ENCODE measurements at places on chromosomes 7 and 10. TPM values are rescaled to one million over a fixed set of nuclear protein-coding genes. Genes with fewer than 3 reads are reported as not detected.

DNA sequence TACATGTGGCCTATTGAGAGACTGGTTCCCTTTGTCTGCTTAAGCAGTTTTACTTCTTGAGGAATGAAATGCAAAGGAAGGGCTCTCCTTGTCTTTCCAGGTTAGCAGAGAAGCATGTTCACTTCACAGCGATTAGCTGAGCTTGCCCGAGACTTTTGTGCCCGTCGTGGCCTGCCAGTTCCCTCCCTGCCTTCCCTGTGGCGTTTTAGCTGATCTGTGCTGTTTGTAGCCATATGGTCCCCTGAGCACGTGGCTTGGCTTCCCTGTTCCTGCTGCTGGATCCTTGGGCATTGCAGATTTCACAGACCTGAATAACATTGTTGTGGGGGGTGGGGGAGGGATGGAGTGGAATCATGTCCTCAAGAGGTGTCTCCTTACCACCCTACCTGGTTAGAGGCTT, 61.8 kb downstream of the SND1 start:
- DNase-seq: no peak
- H3K27me3 ChIP-seq: no peaks in the 10 kb centered on the region
- H3K36me3 ChIP-seq: peaks cover 8% of the 10 kb centered on the region
- no peak overlapping the region for H3K4me3 ChIP-seq

DNA sequence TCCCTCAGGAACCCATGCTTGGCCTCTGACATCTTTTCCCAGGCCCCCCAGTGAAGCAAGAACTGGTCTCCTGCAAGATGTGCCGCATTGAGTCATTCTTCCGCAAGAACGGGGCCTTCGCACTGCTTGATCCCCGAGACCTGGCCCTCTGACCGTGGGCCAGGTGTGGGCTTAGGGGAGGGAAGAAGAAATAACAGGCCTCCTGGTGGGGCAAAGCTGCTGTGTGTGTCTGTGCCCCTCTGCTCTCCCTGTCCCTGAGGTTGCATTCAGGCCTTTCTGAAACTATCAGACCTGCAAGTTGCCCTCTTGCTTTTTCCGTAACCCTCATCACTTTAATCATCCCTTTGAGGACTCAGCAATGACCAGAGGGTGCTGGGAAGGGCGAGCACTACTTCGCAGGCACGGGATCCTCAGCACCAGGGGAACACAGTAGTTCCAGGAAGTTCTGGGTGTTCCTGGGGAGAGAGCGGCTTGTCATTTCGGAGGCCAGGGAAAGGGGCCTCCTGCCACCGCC, 6.0 kb downstream of the ATP6V1F start:
- H3K27me3 ChIP-seq: no peaks in the 10 kb centered on the region
- H3K36me3 ChIP-seq: peaks cover 10% of the 10 kb centered on the region
- peaks cover 17% of the 10 kb centered on the region for H3K4me1 ChIP-seq
- DNase-seq: no peak
- H3K27ac ChIP-seq: no peak overlapping the region

GRCh38 chr10:64518456-64518855, 997.3 kb downstream of the REEP3 start:
- no peak for DNase-seq
- H3K36me3 ChIP-seq: no peaks in the 10 kb centered on the region
- H3K27ac ChIP-seq: no peak overlapping the region
- no peaks in the 10 kb centered on the region for H3K4me1 ChIP-seq

TEX47 gene
- not detected for total RNA-seq

SORCS3 gene
- total RNA-seq: not detected

DNA sequence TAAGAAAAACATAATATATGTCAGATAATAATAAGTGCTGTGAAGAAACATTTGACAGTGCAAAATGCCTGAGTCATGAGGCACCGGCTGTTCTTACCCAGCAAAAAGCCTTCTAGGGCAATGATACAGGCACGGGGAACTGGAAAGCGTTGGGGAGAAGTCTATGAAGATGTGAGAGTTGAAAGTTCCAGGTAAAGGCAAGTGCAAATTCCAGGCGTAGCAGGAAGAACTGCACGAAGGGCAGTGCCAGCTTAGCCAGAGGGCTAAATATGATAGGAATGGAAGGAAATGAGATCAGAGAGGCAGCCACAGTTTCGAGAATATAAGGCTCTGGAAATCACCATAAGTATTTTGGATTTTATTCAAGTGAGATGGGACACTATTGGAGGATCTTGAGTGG, 87.0 kb downstream of the IPMK start:
- H3K27ac ChIP-seq: no peak overlapping the region
- DNase-seq: no peak
- no peaks in the 10 kb centered on the region for H3K27me3 ChIP-seq
- no peaks in the 10 kb centered on the region for H3K4me1 ChIP-seq

- H3K4me1 ChIP-seq: peaks cover 56% of the 10 kb centered on the region
- no peaks in the 10 kb centered on the region for H3K27me3 ChIP-seq
- DNase-seq: peak; percentile 88
- no peaks in the 10 kb centered on the region for H3K36me3 ChIP-seq
- H3K27ac ChIP-seq: peak overlapping the region; percentile 55
These were observed 69.3 kb downstream of the DLG5 start for GRCh38 chr10:77857272-77857671.

- H3K27ac ChIP-seq: no peak overlapping the region
- peaks cover 35% of the 10 kb centered on the region for H3K4me1 ChIP-seq
- DNase-seq: no peak
- no peaks in the 10 kb centered on the region for H3K36me3 ChIP-seq
- no peaks in the 10 kb centered on the region for H3K27me3 ChIP-seq
These were observed 81.7 kb downstream of the KMT2C start for GRCh38 chr7:152354061-152354460.

RSPH10B gene
- not detected for total RNA-seq

DNA sequence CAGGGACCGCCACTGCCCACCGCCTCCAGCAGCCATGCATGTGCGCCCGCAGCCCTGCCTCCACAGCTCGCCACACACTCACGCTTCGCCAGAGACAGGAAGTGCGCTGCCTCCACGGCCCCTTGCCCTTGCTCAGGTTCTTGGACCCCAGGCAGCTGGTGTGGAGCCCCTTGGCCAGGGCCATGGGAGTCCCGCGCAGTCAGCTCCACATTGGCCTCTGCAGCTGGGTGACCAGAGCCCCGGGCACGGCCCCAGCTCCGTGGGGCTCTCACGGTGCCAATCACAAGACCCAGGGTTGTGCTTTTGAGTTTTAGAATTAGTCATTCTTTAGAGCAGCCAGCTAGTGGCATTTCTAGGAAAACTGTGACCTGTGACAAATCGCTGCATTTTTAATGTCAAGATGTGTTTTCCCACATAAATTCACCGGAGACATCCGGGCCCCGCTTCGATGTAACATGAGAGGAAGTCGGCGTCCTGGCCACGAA, 4.3 kb upstream of the UTF1 start:
- no peak overlapping the region for H3K4me3 ChIP-seq
- peaks cover 18% of the 10 kb centered on the region for H3K4me1 ChIP-seq
- H3K27ac ChIP-seq: no peak overlapping the region

- DNase-seq: no peak
- peaks cover 35% of the 10 kb centered on the region for H3K4me1 ChIP-seq
- H3K36me3 ChIP-seq: no peaks in the 10 kb centered on the region
- no peak overlapping the region for H3K27ac ChIP-seq
- no peak overlapping the region for H3K4me3 ChIP-seq
- no peaks in the 10 kb centered on the region for H3K27me3 ChIP-seq
These were observed 10.4 kb downstream of the CHST3 start for GRCh38 chr10:71974489-71975021.

DNA sequence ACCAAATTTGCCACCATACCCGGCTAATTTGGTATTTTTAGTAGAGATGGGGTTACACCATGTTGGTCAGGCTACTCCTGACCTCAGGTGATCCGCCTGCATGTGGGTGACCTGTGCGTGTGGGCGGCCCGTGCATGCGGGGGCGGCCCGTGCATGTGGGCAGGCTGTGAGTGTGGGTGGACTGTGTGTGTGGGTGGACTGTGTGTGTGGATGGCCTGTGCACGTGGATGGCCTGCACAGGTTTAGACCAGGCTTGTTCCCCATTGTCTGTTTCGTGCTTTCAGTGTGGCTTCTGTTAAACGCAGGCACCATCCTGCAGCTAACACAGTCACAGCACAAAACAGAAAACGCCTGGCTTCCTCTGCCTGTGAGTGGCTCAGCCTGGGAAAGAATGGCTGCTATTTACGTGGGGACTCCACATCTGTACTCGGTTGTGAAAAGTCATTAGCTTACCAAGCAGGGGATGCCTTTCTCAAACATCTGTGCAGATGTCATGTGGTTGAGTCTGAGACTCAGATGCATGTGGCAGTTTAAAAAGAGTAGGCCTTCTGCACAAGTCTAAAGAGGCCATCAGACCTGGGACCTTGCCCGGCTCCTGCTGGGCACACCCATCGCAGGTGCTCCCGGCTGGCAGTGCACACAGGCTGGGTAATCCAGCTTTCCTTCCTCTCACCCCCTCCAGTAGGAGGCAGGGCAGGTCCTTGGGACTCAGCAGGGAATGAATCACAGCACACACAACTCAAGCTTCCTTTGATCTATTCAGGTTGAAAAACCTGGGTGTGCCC, 91.6 kb downstream of the COBL start:
- DNase-seq: peak; percentile 40
- no peaks in the 10 kb centered on the region for H3K27me3 ChIP-seq
- H3K27ac ChIP-seq: no peak overlapping the region

EXOC4 gene
- total RNA-seq: 116 TPM

Measured in thyroid gland (tissue), 4 donors.